ENCODE measurements at places on chromosomes 4 and X. TPM values are rescaled to one million over a fixed set of nuclear protein-coding genes. Genes with fewer than 3 reads are reported as not detected.

Gene RAB33A
- 0.25 TPM for total RNA-seq

Gene AFF2
- not detected for total RNA-seq

Gene SMIM10L2A
- 0.17 TPM for total RNA-seq

Gene ABRAXAS1
- total RNA-seq, result 7.4 TPM

Gene SCRG1
- not detected for total RNA-seq

Gene GAGE2A
- not detected for total RNA-seq

Gene TCEAL2
- not detected for total RNA-seq

Gene JADE3
- total RNA-seq, result 15.0 TPM

Gene FABP2
- total RNA-seq, result not detected

Gene PCYT1B
- not detected for total RNA-seq

Gene MAP7D3
- total RNA-seq, result 15.1 TPM

Gene PRKG2
- 0.85 TPM for total RNA-seq

Gene ZAR1
- 0.10 TPM for total RNA-seq

Gene IL2
- not detected for total RNA-seq

Gene ZNF827
- total RNA-seq, result 4.5 TPM

Gene ANK2
- 0.94 TPM for total RNA-seq

Gene COL25A1
- total RNA-seq, result not detected

Gene BMX
- not detected for total RNA-seq

Gene SNCA
- total RNA-seq, result 0.05 TPM

Gene ACOT9
- 93.6 TPM for total RNA-seq

Gene ETDA
- total RNA-seq, result not detected

Gene FGF13
- total RNA-seq, result 0.14 TPM

Gene ZNF711
- 1.1 TPM for total RNA-seq

Gene CT47C1
- not detected for total RNA-seq

Gene FGF16
- total RNA-seq, result not detected

Gene BEX2
- 8.5 TPM for total RNA-seq

Gene EFNB1
- total RNA-seq, result 8.5 TPM

Gene KLHL15
- total RNA-seq, result 5.7 TPM

Gene HTR2C
- total RNA-seq, result not detected

Gene PABPC1L2B
- total RNA-seq, result not detected

Gene DCAF4L1
- 0.11 TPM for total RNA-seq

Gene SMIM10
- 0.14 TPM for total RNA-seq

Gene BANK1
- total RNA-seq, result 0.89 TPM

Gene ZNF674
- 4.5 TPM for total RNA-seq

Gene MXD4
- 19.3 TPM for total RNA-seq

Gene RASSF6
- total RNA-seq, result 0.76 TPM

Gene NDST3
- total RNA-seq, result not detected

Gene SLC25A31
- total RNA-seq, result not detected

Gene TMSB15C
- 0.31 TPM for total RNA-seq

Gene FHIP1A
- 0.22 TPM for total RNA-seq

Gene YY2
- total RNA-seq, result 2.0 TPM

Gene IL1RAPL2
- not detected for total RNA-seq

Gene CPZ
- total RNA-seq, result 0.33 TPM

Gene NWD2
- total RNA-seq, result not detected

Gene COX7B2
- not detected for total RNA-seq
